ENCODE measurements at places on chromosomes 1 and 21.
A peak's percentile ranks its signal among the peaks of the same experiment; 100 is the strongest.

GRCh38 chr1:228149406-228150119 is at the start of gene GJC2:
Gene GJC2, plus strand, starts transcription at chr1:228149930. Its CDS starts 7,829 bp downstream, at chr1:228157759.
- DNase-seq, result peak; percentile 61

DNA sequence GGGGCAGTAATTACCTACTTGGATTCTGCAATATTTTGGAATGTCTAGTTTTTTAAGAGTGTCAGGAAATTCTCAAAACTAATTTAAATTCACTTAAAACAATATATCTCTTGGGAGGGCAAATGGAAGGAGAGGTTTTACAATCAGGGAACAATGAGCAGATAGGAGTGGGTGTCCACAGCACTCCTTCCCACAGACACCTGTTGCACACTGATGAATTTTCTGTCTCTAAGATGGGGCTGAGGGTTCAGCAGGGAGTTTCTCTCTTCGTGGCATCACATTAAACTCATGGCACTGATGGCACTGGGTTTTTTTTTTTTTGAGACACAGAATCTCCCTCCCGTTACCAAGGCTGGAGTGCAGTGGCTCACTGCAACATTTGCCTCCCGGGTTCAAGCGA is 5.5 kb downstream of the PHF13 start:
- DNase-seq, result no peak

DNA sequence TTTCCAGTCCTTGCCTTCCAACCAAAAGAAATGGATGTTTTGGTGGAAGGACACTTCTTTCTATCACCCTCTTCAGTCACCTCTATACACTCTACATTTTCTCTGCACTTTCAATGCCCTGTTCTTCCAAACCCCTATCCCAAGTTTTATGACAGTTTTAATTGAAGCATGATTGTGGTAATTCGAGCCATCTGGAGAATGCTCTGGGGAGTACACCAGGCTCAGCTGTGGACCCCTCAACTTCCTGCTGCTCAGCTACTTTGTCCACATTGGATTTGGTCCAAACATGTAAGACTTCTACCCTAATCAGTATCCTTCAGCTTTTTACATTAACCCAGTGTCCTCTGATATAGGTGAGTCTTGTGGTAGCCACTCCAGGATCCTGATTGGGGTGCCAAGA is 129.6 kb downstream of the SYT2 start:
- no peak for DNase-seq

- DNase-seq, result peak; percentile 6
These were observed 4.2 kb downstream of the COX20 start for GRCh38 chr1:244839656-244840055.

- DNase-seq, result no peak
These were observed 21.6 kb upstream of the SLC45A3 start for GRCh38 chr1:205701891-205702290.

- DNase-seq, result peak; percentile 84
These were observed at the start of gene METTL25B for GRCh38 chr1:156727926-156728598. Gene METTL25B, plus strand, starts transcription at chr1:156728469. Its CDS starts 636 bp downstream, at chr1:156729105.

DNA sequence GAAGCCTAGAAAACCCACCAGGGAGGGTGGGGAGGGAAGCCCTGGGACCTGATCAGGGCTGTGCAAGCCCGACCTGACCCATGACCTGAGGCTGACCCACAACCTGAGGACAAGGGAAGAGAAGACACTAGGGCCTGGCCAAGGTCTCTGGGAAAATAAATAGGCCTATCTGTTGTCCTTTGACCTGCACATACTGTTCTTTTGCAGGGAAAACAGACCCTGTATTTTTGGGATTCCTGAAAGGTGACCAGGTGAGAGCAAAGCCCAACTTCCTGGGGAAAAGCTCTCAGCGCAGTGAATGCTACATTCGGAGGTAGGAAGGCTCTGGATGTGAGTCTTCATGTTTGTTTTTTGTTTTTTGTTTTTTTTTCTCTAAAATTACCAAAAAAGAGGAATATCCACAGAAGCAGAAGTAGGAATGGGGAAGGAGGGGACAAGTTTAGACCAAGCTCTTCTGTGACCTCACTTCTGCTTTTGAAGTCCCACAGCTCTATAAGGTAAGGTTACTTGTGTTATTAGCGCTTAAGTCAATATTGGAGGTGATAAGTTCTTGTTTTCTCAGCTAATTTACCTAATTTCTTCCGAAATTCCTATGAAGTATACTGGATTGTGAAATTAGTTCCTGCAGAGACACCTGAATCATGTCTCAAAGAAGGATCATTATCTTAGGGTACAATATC is 26.2 kb upstream of the LYST start:
- DNase-seq, result no peak
